Hepatic stellate cell (primary cell): ENCODE measurements at places on chromosomes 13 and 19.
A peak's percentile ranks its signal among the peaks of the same experiment; 100 is the strongest.

DNA sequence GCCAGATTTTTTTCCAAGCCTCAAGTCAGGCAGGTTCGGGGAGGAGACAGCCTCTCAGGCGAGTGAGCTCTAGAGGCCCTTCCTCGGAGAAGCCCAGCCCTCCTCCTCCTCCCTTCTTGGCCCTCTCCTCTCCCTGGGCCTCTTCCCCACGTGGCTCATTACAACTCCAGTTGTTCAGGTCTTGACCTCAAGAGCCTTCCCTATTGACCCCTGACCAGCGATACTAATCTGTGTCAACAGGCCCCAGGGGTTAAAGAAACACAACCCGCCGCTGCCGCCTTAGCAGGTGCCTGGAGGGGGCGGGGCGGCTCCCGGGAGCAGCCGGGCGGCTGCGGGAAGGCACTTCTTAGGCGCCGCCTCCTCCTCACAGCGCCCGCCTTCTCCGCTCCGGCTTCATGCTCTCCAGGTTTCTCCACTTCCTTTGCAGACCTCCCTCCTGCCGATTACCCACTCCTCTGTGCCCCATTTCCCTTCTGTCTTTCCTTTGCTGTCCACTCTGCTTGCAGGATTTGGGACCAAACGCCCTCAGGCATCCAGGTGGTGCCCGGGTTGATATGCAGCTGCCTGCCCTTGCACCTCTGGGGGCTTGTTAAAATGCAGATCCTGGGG, 51.0 kb downstream of the LYL1 start:
- DNase-seq = no peak

DNA sequence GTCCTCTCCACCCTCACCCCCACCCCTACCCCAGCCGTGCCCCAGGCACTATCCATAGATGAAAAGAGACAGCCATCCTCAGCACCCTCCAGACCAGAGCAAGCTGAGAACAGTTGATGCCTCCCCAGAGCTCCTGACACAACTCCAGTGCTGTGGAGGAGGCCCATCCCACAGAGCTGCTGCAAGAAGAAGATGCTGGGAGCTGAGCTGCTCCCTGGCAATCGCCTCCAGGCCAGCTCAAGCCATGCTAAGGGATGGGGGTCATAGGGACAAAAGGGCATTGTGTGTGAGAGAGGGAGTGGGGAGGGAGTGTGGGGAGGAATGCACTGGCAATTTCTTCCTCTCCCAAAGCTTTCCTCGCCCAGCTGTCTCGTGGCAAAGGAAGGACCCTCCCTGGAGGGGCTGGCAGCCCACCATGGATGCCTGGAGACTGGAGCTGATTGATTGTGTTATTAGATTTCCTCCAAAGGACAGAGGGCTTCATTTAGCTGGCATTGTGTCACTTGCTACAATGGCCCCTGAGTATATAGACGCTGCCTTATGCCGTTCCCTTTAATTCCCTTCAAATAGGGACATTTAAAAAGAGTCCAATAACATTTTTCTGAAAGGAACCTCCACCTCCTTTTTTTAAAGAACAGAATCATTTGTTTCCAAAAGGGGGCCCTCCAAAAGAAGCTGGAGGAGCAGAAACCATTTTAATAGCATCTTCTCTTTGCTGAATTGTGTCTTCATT, 476.4 kb downstream of the FOXO1 start:
- DNase-seq = no peak

GRCh38 chr19:18219911-18220631, 6.2 kb downstream of the PDE4C start:
- DNase-seq = no peak

DNA sequence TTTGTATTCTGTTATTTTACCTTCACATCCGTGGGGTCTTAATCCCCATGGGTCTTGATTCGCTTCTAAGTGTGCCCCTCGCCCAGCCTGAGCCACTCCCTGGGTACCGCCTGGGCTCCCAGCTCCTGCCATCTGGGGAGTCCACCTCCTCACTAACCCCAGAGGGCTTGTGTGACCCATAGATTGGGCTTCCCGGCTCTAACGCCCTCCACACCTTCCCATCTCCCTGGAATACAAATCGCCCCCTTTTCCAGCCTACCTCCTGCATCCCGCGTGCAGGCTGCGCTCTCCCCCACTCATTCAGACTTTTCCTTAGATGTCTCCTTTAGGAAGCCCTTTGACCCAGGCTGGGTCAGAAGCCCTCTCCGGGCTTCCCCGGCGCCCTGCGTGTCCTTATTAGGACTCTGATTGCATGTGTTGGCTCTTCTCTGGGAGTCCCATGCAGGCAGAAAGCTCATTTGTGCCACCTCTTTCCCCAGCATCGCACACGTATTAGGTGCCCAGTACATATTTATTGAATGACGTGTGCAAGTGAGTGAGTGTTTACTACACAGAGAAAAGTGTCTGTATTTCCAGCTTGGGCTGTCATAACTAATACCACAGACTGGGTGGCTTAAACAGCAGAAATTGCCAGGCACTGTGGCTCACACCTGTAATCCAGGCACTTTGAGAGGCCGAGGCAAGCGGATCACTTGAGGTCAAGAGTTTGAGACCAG, 757 bp downstream of the CCDC124 start:
- DNase-seq = no peak

- peak; percentile 37 for DNase-seq
Observed at GRCh38 chr13:52158629-52159158, 703 bp downstream of the NEK3 start.

DNA sequence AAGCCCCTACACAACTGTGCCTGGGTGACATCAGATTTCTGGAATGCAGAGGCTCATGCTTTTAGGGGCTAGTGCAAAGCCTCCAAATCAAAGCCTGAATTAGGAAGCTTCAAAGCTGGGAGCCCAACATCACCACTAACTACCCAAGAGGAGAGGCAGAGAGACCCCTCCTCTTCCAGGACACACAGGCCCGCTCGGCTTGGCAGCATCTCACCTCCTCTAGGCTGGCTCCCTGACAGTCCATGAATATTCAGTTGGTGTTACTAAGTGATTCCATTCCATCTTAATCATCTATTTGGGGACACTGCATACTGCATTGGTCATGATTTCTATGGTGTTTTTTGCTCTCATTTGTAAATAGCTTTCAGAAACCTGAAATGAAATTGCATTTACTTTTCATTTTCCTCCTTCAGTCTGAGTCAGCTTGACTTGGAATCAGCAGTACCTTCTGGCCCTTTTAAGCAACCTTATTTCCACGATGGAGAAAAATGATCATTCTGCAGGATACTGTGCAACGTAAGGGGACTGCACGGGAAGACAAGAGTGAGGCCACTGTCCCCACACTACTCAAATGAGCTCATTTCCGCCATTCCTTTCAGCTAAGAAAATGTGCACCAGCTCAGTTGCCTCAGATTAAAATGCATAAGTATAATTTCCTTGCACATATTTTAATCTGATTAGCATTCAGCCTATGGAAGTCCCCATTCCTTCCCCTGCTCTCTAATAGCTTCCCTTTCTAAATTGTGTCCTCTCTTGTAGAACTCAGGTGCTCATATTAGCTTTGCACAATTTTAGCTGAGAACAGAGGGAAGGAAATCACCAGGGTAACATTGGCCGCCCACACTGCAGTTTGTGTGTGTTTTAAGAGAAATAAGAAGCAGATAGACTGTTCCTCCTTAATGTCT, 219.9 kb downstream of the RFC3 start:
- no peak for DNase-seq

DNA sequence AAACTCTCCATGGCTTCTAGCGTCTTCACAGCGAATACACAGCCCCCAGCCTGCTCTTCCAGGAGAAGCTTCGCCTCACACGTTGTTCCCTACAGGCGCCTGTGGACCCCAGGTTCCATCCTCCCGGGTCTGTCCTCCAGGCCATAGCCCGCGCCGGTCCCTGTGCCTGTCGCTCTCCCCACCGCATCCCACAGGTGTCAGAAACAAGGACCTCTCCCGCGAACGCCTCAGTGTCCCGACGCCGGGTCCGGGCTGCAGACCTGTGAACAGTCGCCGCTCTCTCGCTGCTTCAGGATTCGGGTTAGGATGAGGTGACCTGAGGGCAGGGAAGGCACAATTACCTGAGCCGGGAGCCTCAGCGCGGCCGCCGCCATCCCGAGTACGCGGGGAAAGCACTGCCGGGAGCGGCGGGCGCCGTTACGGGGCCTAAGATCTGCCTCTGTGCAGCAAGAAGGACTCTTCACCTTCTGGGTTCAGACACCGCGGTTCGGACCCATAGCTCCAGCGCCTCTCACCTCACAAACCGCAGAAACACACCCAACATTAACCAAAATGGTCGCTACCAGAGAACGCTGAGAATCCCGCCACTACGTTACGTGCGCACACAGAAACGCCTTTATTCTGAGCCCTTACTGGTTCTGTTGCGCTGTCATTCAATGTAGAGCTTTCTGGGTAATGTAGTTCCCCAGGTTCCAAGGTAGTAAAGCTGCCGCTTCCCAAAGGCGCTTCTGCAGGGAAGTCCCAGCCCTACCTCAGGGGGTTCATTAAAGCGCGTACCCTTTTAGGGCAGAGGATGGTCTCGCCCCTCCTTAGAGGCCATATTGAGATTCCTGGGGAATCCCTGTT, at the start of gene ZNF418:
ZNF418 (minus strand) TSS at position 583 of the 846 bp plus-strand sequence. CDS start 1,580 bp downstream, outside the sequence.
- peak; percentile 75 for DNase-seq

GRCh38 chr19:32231691-32232090, 113.7 kb upstream of the ZNF507 start:
- no peak for DNase-seq

GRCh38 chr19:42426643-42427042, 545 bp downstream of the LIPE start:
- no peak for DNase-seq

- DNase-seq = no peak
Observed at GRCh38 chr13:108594153-108594552, 35.3 kb upstream of the MYO16 start.

GRCh38 chr19:45471931-45472562, 4.3 kb downstream of the FOSB start:
- DNase-seq = no peak

DNA sequence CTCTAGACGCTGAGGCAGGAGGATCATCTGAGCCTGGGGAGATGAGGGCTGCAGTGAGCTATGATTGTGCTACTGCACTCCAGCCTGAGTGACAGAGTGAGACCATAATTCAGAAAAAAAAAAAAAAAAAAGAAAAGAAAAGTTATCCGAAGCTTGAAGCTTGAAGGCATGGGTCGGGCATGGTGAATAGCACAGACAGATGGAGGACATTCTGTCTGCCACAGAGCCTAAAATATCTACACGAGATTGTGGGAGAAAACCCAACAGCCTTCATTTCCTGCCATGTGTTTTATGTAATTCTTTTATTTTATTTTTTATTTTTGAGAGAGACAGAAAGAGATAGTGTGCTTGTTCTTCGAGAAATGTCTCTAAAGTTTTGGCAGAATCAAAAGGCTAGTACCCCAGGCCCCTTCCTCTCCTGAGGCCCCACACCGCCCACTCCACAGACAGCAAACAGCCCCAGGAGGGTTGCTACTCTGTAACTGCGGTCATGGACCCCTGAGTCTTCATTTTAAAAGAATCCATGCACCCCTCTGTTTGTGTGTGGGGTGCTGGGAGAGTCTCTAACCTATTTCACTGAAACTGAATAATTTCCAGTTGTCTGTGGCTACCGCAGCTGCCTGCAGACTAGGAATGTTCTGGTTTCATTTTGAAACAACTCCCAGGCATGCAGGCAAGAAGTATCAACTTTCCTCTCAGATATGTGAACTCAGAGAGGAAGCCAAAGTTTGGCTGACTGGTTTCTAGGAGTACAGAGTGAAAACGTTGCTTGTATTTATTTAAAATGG, 38.4 kb upstream of the RCBTB2 start:
- DNase-seq = peak; percentile 56

- DNase-seq = no peak
Observed at GRCh38 chr13:106355866-106356265, 179.6 kb downstream of the EFNB2 start.

GRCh38 chr19:28595722-28596480, 617.0 kb downstream of the UQCRFS1 start:
- DNase-seq = no peak

GRCh38 chr19:1882089-1882785, 3.1 kb downstream of the ABHD17A start:
- no peak for DNase-seq

DNA sequence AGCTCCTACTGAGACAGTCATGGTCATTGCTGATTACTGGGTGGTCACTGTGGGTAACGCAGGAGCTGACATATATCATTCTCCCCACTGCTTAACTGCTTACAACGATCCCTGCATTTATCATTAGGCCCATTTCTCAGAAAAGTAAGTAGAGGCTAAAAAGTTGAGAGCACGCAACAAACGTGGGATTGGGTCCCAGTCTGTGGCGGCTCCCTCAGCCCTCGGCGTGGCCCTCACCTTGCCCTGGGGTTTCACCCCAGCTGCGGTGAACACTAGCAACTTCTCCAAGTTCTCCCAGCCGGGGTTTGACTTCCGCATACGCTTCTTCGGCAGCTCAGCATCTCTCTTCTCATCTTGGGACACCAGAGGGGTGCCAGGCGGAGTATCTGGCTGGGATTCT, 2.5 kb downstream of the PNKP start:
- DNase-seq = no peak

GRCh38 chr19:547836-548720, 4.2 kb downstream of the GZMM start:
- no peak for DNase-seq

DNA sequence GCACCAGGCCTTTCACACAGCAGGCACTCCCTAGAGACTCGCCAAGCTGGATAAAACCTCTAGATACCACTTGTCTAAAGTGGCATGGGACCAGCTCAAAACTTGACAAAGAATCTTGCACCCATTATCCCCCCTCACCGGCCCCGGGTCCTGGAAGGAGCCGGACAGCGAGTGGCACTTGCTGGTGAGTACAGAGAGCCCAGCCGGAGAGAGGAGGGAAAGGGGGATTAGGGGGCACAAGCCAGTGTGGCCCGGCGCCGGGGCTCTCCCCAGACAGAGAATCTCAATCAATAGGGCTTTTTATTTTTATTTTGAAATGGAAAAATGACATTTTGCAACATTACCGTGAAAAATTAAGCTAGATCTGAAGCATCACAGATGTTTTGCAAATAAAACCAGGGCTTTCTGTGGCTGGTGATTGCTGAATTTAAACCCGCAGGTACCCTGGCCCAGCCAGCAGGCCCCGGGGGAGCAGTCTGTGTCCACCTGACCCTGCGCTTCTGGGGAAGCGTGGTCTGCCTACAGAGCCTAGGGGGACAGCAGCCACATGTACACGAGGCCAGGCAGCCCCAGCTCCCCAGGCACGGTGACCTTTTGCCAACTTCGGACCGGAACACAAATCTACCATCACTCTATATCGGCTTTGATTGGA, 10.0 kb upstream of the VSTM2B start:
- DNase-seq = no peak

- peak; percentile 33 for DNase-seq
Observed at GRCh38 chr19:43674596-43674995, 4.6 kb upstream of the PLAUR start.

DNA sequence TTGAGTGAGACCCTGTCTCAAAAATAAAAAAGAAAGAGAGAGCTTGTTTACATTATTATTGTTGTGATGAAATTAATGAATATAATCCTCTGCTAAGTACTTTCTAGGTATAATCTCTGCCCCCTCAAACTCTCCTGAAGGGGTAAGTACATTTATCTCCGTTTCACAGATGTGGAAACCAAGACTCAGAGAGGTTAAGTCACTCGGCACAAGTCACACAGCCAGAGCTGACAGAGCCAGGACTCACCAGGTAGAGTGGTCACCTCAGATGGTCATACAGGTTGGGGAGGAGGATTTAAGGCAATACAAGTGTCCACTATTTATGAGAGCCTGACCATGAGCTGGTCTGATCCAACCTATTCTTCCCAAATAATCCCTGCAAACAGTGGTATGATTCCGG, 15.2 kb upstream of the LYPD3 start:
- no peak for DNase-seq
